ENCODE measurements at places on chromosomes 16 and 17.
A peak's percentile ranks its signal among the peaks of the same experiment; 100 is the strongest.

- DNase-seq = peak; percentile 53
Measured at GRCh38 chr17:29591737-29592608, 959 bp upstream of the ANKRD13B start.

GRCh38 chr16:19436540-19436939 lies 18.9 kb downstream of the TMC5 start:
- no peak for DNase-seq

DNA sequence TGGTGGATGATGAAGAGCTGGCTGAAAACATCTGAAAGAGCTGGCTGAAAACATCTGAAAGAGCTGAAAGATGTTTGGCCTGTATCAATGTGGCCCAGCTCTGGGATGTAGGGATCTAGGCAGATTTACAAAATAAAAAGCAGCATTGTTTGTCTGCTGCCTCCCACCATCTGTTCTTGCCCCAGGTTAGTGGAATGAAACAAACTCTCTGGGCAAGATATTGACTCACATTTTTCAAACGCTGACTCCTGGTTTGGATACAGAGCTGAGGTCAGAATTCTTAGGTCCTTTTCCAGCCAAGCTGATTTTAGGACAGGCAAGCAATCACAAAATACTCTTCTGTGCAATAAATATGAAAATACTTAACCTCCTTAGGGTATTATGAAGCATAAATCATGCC lies 139.0 kb downstream of the STX8 start:
- DNase-seq = no peak

DNA sequence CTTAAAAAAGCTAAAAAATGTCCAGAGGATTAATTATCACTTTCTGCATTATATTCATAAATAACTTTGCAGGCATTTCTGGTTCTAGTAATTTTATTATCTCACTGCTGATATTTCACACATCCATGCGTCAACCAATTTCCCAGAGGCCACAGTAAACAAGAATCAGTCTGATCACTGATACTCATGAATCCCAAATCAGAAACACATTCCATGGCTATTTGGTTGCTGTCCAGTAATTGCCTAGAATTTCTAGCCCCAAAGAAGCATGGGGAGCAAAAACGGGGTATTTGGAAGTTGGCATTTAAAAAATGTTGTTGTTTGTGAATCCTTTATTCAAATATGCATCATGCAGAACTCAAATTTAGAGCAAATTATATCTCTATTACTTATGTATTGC lies 244.8 kb downstream of the CDH8 start:
- no peak for DNase-seq

DNA sequence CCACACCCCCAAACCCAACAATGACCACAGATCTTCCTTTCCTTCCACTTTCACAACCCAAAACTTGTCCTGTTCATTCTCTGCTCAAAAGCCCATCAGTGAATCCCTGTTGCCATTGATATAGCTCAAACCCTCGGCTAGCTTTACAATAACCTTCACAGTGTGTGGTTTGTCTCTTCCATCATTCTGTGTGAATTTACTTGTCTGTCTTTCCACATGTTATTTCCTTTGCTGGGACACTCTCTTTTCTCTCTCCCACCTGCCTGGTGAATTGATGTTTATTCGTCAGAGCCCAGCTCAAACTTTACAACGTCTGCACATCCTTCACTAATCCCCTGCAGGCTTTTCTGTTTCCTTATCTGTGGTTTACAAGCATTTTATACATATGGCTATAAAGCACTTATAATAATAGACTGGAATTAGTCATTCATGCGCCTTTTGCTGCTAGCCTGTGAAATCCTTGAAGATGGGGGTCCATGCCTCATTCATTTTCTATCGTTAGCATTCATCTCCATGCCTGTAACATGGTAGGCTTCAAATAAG lies 114.4 kb downstream of the CDH13 start:
- no peak for DNase-seq

DNA sequence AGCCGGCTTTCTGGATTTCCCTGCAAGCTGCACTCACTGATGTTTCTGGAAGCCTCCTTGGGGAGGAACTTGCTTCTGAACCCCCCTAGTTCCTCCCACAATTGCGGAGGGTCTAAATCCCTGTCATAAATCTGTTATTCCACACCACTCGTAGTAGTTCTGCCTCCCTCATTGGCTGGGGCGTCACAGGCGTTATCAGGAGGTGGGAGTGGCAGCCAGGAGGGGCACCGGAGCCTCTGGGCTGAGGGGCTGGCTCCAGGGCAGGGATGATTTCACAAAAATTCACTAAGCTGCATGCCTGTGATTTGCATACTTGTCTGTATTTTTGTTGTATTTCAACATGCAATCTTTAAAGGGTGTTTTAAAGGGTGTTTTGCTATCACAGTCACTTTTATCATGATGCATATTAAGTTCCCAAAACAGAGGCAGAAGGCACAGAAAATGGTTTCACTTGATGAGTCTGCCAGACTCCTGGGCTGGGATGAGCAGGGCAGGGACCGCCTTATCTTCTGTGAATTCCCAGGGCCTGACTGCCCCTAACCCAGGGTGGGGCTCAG lies 176.2 kb upstream of the FOXF1 start:
- no peak for DNase-seq

DNA sequence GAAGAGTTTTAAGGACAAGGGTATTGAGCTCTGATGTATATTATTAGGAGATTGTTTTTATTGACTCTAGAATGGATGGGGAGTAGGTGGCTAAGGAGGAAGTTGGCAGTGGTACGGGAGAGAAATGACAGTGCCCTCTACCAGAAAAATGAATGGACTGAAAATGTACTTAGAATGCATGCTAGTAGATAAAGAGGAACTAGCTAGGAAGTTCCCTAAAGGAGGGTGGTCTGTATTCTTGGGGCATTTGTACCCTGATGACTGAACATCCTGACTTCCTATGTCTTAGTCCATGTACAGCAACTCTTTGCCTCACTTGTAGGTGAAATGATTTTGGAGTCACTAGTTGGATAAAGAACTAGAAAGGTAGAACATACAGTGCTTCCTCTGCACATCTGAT lies 581.5 kb upstream of the RBFOX1 start:
- DNase-seq = no peak

GRCh38 chr17:50026046-50026675 lies 29.7 kb upstream of the ITGA3 start:
- no peak for DNase-seq

GRCh38 chr16:82011199-82011641 lies at the start of gene SDR42E1:
Gene SDR42E1 (minus strand): TSS chr16:82011470. CDS start chr16:82000858, 10,612 bp downstream.
- DNase-seq = peak; percentile 44

DNA sequence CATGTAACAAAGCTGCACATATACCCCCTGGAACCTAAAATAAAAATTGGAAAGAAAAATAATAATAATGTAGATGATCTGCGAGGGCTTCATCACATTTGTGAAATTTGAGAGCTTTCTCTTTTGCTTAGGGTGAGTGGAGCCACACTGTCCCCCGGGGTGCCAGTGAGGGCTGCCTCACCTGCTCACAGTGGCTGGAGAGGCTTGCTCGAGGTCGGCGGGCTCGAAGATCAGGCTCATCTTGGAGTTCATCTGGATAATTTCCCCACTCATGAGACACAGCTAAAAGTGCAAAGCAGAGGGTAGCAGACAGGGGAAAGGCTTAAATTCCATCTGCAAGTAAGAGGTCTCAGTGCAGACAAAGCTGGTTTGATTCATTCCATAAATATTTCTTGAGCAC lies 123.8 kb downstream of the DNAH3 start:
- no peak for DNase-seq

DNA sequence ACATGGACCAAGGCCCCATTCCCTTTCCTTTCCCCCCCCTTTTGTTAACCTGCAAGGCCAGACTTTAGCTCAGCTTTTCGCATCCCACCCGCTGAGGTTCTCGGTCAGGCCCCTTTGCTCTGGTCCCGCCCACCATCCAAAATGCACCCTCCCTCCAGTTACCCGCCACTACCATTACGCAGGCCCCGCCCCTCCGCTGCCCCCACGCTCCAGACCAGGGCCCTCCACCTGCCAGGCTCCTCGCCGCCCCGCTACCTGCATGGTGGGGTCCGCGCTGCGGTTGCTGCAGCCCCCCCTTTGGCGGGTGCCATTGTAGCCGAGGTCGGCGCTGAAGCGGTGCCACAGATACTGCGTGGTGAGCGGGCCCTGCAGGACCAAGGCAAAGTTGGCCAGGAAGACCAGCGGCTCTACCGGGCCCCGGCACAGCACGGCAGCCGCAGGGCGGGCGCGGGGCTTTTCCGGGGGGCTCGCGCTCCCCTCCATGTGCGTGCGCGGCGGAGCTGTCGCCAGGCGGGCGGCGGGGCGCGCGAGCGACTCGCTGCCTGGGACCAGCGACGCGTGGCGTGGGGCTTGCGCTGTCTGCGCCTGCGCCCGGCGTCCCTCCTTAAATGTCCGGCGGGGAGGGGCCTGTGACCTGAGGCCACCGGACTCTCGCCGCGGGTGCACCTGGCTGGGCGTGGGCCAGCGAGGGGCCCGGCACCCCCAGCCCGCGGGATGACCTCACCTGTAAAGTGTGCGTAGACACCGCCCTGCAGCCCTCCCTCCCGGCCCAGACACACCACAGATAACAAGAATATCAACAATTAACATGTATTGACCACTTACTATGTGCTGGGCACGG lies at the start of gene SLC46A1:
Gene SLC46A1, minus strand, starts transcription at position 581 of the 841 bp plus-strand sequence. Its CDS starts 98 bp downstream, at position 483.
- DNase-seq = peak; percentile 19

DNA sequence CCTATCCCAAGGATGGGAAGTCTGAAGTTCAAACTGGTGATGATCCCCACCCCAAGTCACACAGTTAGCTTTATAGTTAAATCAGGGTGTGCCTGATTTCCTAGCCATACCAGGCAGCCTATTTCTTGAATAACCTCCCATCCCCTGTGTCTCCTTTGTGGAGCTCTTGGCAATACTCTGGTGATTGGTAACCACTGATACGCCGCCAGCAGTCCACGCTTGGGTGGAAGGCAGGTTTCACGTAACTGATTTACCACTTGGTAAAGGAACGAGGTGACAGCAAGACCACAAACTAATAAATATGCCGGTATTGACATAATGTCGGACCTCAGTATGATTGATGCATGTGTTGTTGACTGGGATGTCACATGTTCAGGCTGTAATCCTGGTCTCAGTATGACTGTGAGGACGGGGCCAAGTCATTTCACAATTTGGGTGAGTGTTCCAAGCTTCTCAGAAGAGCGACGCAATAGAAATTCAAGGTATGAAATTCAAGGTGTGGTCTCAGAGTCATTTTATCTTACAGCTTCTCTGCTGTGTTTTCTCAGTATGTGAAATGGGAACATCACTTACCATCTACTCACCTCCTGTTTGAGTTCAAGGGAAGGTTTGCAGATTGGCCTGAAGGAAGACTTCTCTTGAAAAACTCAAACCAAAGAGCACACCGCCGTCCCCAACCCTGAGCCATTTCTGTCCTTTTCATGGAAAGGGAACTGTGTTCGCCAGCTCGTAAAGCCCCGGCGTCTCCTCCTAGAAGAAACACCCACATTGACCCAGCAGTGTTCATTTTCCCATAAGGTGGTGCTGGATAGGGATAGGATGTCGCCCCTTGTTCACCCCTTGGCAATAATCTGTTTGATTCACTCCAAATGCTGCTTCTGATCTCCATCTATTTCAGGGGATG lies 678.9 kb downstream of the WWOX start:
- DNase-seq = no peak

- no peak for DNase-seq
Measured at GRCh38 chr17:65588181-65588808, 26.8 kb upstream of the AXIN2 start.

- DNase-seq = no peak
Measured at GRCh38 chr17:64455993-64456885, 7.3 kb downstream of the MILR1 start.

DNA sequence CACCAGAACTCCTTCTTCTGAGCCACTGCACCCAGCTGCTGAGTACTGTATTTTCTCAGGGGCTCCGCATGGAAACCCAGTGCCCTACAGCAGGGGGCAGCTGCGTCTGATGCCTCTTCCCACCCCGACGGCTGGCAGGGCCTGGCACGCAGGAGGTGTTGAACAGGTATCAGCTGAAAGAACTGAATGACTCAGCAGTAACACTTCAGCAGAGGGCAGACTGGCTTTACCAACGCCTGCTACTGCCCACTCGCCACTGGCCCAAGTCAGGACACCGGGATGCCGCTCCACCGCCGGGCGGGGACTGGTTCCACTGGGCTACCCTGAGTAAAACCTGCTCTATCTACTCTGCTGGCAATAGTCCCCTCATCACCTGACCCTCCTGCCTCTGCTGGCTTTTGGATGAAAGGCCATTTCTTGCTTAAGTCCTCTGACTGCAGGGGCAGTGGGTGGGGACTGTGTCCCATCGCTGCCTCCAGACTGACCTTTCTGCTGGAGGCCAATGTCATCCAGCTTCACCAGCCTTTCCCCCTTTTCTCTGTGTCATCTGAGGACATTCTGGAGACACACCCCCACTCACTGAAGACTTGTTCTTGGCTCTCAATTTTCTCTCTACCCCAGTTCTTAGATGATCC lies 100.4 kb upstream of the FA2H start:
- DNase-seq = no peak

- DNase-seq = no peak
Measured at GRCh38 chr16:6689643-6690042, 643.0 kb upstream of the RBFOX1 start.

- no peak for DNase-seq
Measured at GRCh38 chr17:79423811-79424465, 186.9 kb downstream of the RBFOX3 start.

- peak; percentile 68 for DNase-seq
Measured at GRCh38 chr17:39200070-39200879, at the start of gene RPL19. Gene RPL19 (plus strand): TSS chr17:39200283. CDS start chr17:39200345, 62 bp downstream.

- DNase-seq = peak; percentile 21
Measured at GRCh38 chr17:44137891-44138709, 3.6 kb upstream of the HROB start.

- no peak for DNase-seq
Measured at GRCh38 chr16:11742093-11742535, 543 bp downstream of the TXNDC11 start.

GRCh38 chr17:79549141-79549915 lies 61.5 kb downstream of the RBFOX3 start:
- no peak for DNase-seq

DNA sequence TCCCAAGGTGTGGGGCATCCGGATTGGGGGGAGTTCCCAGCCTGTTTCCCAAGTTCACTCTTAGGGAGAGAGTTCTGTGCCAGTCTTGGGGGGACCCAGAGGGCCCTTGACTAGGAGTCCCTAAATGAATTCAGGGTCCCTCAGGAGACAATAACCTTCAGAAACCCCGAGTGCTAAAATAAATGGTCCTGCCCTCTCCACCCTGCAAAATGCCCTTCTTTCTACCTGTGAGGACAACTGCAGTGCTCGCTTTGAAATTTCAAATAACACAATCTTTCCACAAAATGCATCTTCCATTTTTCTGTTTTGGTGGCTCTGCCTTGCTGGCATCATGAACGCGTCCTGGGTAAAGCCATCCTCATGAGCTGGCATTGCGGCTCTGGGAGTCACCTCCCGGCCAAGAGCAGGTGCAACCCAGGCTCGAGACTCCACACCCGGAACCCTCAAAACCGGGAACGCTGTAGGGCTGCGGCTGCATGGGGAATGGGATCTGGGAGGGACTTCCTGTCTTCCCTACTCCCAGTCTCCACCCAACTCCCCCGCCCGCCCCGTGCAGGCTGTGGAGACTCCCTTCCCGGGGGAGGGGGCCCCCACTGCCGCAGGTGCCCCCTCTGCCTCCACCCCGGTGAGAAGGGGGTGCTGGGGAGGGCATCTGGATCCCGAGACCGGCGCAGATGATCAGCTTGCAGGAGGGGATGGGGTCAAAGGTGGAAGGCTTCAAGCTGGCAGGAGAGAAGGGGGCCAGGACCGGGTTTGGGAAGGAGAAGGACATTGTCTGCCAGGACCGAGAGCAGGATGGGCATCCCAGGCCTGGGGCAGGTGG lies at the start of gene ZNF205:
Gene ZNF205, plus strand, starts transcription at position 529 of the 823 bp plus-strand sequence. CDS start 845 bp downstream, outside the sequence.
- DNase-seq = no peak

Measured in stimulated activated CD8-positive, alpha-beta memory T cell treated with anti-CD3 and anti-CD28 coated beads, Interleukin-2, amount 100 ng/mL, for 1 hour (primary cell).